Epithelial cell of proximal tubule (primary cell): ENCODE measurements at places on chromosomes 1 and 21.

- DNase-seq, result no peak
Measured at GRCh38 chr1:159790237-159790917, 9.6 kb downstream of the DUSP23 start.

DNA sequence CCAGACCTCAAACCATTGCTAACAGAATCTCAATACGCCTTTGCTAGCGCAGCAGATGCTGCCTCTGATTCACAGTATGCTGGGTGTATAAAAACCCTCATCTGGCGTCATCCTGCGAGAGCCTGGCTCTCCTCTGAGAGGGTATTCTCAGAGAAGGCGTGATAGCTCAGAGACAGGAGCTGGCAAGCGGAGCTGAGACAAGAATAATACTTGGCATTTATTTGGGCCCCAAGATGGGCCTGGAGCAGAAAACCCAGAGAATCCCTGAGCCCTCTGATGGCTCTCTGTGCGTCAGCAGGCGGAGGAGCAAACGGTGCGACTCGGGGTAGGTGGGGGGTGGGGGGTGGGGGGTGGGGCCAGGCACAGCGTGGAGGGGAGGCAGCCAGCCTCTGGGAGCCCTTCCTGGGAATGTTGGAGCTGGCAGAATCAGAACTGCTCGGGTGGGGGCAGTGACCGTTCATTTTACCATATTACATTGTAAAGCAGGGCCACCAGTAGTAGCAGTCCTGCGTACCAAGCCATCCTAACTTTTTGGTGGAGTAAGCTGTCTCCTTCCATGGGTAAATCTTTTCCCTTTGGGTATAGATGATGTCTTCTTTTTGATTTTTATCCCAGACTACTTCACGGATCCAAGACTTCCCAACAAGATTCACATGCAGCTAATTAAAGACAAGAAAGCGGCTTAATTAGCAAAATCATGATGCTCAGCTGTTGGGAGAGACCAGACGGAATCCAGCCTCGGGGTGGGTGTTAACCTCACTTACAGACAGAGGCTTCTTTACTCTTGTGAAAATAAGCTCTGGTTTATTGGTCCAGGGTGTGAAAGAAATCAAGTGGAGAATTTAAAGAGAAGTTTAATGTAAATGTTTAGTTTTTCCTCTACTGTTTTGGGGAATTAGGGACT, 7.1 kb downstream of the RIIAD1 start:
- DNase-seq, result no peak

DNA sequence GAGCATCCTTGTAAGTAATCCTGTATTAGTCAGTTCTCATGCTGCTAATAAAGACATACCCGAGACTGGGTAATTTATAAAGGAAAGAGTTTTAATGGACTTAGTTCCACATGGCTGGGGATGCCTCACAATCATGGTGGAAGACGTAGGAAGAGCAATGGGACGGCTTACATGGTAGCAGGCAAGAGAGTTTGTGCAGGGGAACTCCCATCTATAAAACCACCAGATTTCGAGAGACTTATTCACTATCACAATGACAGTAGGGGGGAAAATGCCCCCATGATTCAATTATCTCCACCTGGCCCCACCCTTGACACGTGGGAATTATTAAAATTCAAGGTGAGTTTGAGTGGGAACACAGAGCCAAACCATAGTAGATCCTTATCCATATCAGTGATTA, 124.7 kb downstream of the HIVEP3 start:
- no peak for DNase-seq

- DNase-seq, result no peak
Measured at GRCh38 chr1:179046808-179047635, 21.3 kb downstream of the FAM20B start.

DNA sequence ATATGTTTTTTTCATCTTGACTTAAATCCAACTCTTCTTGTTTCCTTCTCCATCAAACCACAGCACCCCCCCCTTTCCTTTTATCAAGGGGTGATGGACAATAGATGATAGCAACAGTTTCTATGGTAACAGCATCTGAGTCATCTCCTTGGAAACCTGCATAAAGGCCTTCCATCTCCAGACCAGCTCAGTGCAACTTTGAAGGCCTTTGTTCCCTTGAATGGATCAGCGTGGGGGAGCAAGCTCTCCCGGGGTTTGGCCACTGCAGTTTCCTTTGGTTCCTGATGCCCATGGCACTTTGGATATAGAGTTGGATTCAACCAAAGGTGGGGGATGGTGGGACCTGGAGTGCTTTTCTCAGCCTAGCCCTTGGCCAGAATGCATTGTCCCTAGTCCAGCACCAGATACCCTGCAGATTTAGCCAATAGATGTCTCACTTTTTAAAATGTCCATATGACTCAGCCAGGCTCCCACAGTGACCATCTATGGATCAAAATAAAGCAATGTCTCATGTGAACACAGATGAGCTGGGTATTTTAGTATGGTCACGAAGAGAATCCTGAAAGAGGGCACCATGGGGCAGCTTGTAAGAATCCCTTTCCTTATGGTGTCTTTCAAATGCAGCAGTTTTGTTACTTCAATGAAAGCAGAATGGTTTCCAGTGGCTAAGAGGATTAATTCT, 127.7 kb downstream of the SPATA46 start:
- DNase-seq, result no peak

- no peak for DNase-seq
Measured at GRCh38 chr1:172781513-172782140, 122.7 kb downstream of the FASLG start.

GRCh38 chr1:235947989-235948388, 81.3 kb upstream of the LYST start:
- no peak for DNase-seq

- no peak for DNase-seq
Measured at GRCh38 chr1:77542813-77543420, 139.5 kb downstream of the ZZZ3 start.

- DNase-seq, result no peak
Measured at GRCh38 chr1:239293350-239294110, 92.8 kb upstream of the CHRM3 start.

- no peak for DNase-seq
Measured at GRCh38 chr21:44836666-44837471, 19.0 kb upstream of the SUMO3 start.

GRCh38 chr1:17861685-17862084, 106.6 kb downstream of the ACTL8 start:
- DNase-seq, result no peak

DNA sequence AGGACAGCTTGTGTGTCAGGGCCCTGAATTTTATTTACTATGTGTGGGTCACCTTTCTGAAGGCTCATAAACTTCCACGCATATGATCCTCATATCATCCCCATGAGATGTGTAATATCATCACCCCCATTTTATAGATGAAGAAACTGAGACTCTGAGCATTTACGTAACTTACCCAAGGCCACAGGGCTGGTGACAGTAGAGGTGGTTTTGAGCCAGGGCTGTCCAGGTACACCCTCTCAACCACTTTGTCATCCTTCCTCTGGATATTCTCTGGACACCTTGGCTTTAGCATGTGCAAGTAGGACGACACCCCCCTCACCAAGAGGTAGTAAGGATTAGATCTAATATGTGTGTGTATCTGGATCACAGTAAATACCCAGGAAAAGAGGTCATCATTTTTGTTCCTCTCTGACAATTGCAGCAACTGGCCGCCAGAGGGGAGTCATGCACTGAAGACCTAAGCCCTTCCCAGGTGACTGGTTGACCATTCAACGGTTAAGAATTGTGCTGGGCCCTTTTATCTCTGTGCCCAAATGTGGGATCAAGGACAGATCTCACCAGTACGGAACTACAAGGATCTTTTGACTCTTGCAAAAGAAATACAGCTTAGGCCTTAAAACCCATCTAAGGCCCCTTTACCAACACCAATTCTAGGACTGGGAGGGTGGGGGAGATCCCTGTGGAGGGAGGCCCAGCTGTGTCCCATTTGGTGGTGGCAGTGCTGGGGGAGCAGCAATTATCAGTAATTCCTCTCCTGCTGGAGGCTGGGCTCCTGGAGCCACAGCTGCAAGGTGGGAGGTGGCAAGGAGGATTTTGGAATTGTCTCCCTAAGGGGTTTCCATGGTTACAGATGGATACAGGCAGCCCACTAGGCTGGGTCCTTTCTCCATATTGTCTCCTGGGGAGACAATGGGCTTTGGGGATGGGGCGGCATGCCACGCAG, 13.7 kb upstream of the E2F2 start:
- no peak for DNase-seq

GRCh38 chr1:50917138-50918137, 42.6 kb downstream of the FAF1 start:
- no peak for DNase-seq

GRCh38 chr1:187096689-187097088, 267.9 kb downstream of the PLA2G4A start:
- DNase-seq, result no peak

- no peak for DNase-seq
Measured at GRCh38 chr1:56967900-56968832, 2.4 kb upstream of the C8B start.

DNA sequence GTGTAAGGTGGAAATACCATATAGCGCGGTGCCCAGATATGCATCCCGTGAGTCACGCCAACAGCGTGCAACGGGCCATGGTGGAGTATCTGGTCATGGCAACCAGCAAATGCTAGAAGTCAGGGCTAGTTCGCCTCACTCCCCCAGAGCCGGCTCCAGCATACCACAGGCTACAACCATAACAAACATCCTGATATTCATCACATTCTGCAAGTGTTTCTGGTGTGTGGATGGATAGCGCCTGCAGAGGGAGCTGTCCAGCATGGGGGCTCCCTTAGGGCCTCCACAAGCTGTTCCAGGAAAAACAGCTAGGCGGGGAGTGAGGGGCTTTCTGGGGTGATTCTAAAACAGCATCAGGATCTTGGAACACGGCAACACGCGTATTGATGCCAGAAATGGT, 6.8 kb downstream of the C1orf198 start:
- DNase-seq, result no peak

GRCh38 chr1:35449334-35450008, 107.7 kb downstream of the KIAA0319L start:
- peak; percentile 48 for DNase-seq

DNA sequence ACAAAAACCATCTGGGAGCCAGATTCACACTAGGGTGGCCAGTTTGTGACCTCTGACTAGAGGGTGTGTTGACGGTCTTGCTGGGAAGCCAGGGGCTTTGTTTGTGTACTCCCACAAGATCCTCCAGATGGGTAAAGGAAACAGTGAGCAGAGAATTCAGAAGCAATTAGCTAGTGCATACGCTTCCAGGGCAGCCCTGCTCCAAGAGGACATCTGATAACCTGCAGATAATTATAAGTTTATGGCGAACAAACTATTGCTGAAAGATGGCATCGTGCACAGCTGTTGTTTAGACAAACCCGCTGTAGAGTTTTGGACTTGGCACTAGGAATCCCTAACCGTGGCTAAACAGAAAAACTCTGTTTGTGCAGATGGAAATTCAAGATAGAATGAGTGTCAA, 326.4 kb downstream of the TGFB2 start:
- DNase-seq, result no peak
